Urinary bladder (tissue), 4 donors: ENCODE measurements at places on chromosomes 2 and 18. TPM values are rescaled to one million over a fixed set of nuclear protein-coding genes. Genes with fewer than 3 reads are reported as not detected.

DNA sequence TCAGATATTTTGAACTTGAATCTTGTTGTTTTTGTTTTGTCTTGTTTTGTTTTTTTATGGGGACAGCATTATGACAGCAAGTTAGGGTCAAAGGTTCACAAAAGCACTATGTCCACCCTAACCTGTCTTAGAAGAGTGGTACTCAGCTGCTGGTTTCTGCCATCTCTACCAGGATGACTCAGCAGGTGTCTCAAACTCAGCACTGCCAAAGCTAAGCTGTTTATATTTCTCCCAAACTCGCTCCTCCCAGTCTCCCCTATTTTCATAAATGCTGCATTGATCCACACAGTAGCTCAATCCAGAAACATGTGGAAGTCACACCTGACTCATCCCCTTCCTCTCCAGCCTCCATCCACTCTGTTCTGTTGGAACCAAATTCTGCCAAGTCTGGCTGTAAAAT, 134.9 kb downstream of the ZBTB7C start:
- DNase-seq = no peak

DNA sequence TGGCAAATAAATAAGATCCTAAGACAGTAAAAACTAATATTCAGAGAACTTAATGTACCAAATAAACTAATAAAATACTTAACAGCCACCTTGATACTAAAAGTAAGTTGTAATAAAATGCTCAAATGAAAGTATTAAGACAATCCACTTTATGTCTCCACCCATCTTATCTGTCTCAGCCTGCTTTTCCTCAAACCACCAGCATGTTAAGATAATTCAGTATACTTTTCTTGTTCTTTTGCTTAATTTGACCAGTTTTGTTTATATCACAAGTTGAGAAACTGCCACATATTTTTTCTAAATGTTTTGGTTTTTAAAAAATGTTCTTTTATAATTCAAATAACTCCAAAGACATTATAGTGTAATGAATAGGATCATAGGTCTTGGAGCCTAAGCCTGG, 142.0 kb downstream of the MBD5 start:
- no peak for DNase-seq

DNA sequence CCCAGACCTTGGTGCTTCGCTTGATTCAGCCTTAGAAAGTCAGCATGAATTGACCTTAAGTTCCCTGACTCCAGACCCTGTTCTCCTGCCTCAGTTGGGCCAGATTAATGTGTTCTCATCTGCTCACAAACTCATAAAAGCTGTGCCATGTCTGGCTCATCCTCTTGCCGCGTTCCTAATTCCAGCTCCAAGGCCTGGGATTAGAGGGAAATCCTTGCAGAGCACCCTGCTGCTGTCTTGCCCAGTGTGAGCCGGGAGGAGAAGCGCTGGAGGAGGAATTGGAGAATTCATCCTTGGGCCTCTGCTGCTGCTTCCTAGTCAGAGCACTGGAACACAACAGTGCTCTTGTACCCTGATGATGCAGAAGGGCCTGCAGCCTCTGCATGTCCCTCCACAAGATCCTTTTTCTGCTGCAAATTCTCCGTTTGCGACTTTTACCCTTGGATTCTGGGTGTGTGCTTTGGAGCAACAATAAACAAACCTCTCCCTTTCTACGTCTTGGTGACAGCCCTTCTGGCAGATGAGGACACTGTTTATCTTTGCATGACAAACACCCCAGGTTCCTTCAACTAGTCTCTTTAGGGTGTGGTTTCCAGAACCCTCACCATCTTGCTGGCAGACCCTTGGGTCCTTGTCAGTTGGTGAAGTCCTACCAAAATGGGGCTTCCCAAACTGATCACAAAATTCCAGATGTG, 46.9 kb upstream of the CNGA3 start:
- no peak for DNase-seq

- no peak for DNase-seq
Observed at GRCh38 chr2:20744366-20745335, 77.7 kb downstream of the GDF7 start.

DNA sequence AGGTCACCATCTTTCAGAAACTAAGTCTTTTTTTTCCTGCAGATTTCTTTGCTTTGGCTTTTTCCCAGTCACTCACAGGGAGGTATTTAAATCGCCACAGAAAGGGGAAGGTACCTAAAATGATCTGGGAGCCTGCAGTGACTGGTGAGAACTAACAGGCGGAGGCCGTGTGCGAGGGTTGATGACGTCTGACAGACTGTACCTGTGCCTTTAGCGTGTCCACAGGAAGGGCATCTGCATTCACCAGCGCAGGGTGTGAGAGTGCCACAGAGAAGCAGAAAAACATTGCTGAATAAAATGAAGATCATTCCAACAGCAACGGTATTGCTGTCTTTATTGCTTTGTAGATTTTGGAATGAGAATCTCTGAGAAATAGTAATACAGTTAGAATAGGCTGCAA, 5.7 kb downstream of the CTDP1 start:
- DNase-seq = no peak

Gene AQP4
- 0.58 TPM for total RNA-seq
